ENCODE measurements at places on chromosomes 13 and 19.

- DNase-seq = no peak
Measured at GRCh38 chr13:108365255-108365654, 95.7 kb downstream of the TNFSF13B start.

GRCh38 chr13:67146523-67147130, 83.5 kb downstream of the PCDH9 start:
- DNase-seq = no peak

GRCh38 chr13:48797127-48797526, 143.4 kb downstream of the CYSLTR2 start:
- DNase-seq = no peak

GRCh38 chr13:73738626-73739025, 395.6 kb downstream of the KLF12 start:
- no peak for DNase-seq

DNA sequence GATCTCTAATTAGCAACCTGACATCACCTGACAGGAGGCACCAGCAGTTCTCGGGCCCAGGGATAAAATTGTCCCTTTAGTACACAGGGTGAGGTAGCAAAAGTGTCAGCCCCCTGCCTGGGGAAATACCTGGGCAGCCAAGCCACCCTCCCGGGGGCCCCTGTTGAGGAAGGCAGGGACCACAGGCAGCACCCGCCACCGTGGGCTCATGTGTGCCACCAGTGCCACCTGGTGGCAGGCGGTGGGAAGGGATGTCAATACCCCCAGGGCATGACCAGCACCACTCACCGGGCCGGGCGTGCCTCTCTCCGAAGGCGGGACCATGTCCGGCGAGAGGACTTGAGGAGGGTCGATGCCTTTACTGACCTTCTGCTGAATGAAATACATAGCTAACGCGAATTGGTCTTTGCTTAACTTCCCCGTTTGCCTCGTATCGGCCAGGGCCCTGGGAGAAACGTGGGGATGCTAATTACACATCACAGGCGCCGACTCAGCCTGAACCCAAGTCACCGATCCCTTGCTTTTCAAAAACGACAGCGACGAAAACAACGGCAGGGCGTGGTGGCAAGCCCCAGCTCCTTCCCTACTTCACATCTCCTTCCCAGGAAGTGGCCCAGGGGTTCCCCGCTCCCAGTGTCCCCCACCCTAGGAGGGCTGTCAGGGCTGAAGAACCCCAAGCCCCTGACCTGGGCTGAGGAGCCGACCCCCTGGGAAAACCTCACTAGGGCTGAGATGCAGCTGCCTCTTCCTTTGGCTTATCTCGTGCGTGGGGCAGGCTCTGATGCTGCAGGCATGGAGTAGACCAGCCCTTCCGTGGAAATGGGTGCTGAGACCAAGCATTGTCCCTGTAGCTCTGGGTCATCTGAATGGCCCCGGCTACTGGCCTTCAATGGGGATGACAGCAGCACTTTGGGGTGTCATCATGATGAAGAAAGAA, 53.8 kb downstream of the EPS15L1 start:
- DNase-seq = peak; percentile 10

DNA sequence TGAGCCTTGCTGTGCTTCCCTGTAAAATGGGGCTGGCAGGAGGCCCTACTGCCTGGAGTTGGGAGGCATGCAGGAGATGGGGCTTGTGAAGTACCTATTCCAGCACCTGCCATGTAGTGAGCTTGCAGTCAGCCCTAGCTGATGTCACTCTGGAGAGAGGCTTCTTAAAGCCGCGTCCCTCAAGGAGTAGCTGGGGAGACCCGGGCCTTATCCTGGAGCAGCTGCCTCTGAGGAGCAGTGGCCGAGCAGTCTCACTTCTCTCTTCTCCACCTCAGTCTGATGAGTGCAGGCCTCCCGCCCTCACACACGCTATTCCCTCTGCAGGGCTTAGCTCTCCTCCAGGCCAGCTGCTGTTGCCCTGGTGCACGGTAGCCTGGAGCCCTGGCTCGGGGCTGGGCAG, 18.0 kb downstream of the CLASRP start:
- DNase-seq = no peak

- DNase-seq = no peak
Measured at GRCh38 chr13:39410096-39410901, 192.7 kb downstream of the LHFPL6 start.

- no peak for DNase-seq
Measured at GRCh38 chr19:29685326-29685725, 20.1 kb downstream of the PLEKHF1 start.

DNA sequence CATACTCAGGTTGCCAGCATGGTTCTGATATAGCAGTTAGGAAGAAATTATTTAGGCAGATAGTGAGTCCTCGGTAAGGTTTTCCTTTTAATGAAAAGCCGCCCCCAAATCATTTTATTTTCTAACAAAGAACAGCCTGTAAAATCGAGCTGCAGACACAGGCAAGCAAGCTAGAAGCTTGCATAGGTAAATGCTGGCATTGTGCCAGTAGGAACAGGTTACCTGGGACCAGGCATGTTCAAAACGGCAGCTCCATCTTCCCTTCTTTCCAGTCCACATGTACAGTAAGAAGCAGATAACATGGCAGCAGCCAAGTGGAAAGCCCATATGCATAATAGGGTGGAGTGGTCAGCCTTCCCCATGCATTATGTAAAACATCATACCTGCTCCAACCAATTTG, 71.1 kb downstream of the UGGT2 start:
- no peak for DNase-seq

DNA sequence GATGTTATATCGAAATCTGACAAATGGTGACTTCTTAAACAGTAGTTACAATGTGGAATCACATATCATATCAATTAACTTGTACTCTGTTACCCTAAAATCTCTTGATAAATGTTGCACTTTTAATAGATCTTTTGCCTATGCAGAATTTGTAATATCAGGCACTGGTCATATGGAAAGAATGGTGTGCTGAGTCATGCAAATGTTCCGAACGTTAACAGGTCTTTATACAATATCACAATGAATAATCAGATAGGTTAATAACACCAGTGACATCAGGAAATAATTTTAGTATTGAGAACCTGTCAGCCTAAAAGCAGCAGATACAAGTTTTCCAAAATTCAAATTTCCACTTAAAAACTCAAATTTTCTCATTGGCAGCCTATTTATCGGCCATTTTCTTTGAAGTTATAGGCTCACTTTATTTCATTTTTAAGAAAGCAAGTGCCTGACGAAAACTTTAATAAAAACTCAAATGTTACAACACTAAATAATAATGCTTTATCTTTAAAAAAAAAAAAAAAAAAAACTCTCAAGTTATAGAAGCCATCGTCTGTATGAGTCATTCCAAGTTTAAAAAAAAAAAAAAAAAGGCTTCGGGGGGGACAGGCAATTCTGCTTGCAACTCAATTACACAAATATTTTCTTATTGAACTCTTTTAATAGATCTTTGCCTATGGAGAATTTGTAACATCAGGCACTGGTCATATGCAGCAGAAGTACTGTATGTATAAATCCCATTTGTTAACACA, 180.9 kb downstream of the DIAPH3 start:
- DNase-seq = no peak

- no peak for DNase-seq
Measured at GRCh38 chr13:30608364-30608763, 9.4 kb upstream of the USPL1 start.

DNA sequence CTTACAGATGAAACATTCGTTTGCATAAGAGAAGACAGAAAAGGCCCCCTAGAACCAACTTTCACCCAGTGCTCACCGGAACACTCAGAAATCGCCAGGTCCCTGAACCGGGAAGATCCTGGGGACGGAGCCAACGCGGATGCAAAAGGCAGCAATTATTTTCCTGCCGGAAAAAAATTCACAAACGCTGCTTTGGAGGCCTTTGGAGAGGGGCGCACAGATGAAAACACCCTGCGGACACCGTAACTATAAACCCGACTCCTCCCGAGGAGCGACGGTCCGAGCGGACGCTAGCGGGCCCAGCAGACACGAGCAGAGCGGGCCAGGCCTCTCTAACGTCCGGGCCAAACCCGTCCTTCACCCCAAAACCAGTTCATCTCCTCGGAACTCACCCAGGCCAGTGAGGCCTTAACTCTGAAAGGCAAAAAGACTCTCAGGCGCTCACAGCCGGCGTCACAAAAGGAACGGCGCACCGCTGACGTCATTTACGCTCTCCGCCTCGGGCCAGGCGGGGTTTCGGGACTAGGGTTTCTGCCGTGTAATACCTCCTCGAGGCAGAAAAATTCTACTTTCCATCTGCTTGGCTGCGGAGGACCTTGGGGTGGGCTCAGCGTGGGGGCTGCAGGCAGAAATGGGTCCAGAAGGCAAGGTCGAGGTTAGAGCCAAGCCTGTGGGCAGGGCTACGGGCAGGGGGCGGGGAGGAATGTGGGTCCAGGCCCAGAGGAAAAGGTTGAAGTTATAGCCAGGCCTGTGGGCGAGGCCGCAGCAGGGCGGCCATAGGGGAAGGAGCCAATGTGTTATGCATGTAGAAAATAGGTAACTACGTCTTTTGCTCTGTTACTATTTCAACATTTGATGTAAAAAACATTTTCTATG, at the start of gene ZNF426:
Gene ZNF426, minus strand, starts transcription at position 463 of the 876 bp plus-strand sequence. CDS start 2,413 bp downstream, outside the sequence.
- DNase-seq = peak; percentile 88

- no peak for DNase-seq
Measured at GRCh38 chr13:102183509-102184182, 218.2 kb downstream of the FGF14 start.

DNA sequence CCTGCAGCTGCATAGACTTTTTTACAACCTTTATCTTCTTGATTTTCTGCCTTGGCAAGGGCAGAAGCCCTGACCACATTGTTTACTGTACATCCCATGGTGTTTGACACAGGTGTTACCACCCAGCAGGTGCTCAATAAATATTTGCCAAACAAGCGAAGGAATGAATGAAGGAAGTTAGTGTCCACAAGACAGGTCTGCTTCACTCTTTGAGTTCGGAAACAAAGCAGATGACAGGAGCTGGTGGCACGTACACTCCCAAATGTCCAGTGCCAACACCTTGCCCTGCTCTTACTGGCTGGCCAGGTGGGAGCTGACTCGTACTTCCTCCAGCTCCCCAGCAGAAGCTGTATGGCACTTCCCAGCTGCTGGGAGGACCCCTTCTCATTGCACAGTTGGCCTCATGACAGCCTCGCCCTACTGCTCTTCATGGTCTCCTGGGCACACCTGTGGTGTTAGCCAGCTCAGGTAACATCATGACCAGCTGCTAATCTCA, 22.0 kb upstream of the MUC16 start:
- DNase-seq = peak; percentile 96

GRCh38 chr19:45440873-45441654, 17.3 kb upstream of the ERCC1 start:
- DNase-seq = no peak

DNA sequence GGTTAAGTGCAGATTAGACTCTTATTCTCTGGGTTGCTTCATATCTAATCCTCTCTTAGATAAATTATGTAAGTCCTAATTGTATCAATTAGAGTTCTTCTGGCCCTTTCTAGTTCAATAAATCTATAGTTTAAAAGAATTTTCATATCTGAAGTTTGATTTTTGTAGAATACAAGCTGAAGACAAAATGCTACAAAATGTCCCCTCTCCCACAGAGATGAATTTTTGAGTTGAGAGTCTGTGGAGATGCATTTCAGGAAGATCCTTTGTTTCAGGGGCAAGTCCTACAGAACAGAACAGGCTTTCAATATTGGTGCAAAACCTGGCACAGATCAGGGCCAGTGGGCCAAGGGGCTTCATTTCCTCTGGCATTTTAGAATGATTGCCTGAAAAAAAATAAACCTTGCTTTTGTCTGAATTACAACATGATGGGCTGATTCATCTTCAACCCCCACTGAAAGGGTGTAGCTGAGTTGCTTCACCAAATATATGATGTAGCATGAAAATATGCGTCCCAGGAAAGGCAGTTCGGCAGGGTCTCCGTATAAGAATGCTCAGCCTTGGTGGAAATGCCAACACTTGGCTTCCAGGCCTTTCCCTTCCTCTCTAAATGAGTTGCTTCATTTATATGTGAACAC, 6.4 kb upstream of the IPO5 start:
- no peak for DNase-seq

DNA sequence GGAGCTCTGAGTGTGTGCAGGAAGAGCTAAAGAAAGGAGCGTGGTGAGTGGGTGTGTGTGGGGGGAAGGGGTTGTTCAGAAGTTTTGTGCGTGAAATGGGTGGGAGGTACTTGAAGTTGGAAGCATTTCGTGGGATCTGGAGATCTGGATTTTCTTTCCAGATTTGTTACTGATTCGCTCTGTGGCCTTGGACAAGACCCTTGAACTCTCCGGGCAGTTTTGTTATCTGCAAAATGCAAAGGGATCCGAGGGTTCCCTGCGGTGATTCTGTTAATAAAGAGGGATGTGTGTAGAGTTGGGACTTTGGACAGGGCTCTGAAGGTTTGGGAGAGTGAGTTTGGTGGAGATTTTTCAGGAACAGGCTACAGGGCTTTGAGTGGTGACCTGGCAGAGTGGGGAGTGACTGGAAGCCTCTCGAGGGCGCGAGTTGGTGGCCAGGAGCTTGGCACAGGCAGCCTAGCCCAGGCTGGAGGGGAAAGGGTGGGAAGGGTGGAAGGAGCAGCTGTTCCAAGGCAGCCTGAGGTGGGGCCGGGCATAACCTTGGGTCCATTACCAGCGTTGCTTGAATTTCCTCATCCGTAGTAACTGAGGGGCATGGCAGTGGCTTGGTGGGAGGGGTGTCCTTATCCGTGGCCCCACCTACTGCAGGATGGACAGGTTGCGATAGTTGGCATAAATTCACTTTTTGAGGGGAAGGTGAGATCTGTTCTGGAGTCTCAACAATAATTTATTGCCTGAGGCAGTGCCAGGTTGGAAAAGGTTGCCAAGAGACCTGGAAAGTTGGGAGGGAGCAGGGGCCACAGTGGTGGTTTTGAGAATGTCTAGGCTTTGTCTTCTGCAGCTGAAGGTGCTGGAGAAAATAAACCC, 2.1 kb downstream of the ACTN4 start:
- peak; percentile 84 for DNase-seq

GRCh38 chr13:21696865-21697448, 26.1 kb downstream of the FGF9 start:
- DNase-seq = no peak

GRCh38 chr13:50257646-50258045, 242.4 kb downstream of the KCNRG start:
- no peak for DNase-seq

DNA sequence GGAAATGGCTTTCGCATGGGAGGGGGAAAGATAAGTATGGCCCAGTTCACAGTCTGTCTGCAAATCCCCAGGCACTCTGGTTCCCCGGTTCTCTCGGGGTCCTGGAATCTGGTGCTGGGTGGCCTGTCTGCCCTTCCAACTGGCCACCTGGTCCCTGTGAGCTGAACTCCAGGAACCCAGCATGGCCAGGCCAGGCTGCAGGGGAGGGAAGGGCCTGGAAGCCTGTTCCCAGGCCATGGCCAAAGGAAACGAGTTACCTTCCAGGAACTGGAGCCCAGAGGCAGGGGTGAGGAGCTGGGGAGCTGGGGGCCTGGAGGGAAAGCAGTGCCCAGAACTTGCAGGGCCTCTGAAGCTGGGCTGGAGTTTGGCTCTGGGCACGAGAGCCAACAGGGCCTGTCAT, 19.1 kb upstream of the PNMA8C start:
- DNase-seq = no peak

Data from NCI-H2029 (cell line).